ENCODE measurements at places on chromosomes 6 and 20.
A peak's percentile ranks its signal among the peaks of the same experiment; 100 is the strongest.

- DNase-seq = peak; percentile 9
These were observed 566.6 kb upstream of the CITED2 start for GRCh38 chr6:139940741-139941729.

GRCh38 chr6:105985098-105985815 lies 100.9 kb upstream of the PRDM1 start:
- DNase-seq = peak; percentile 44

GRCh38 chr20:19265646-19266374 lies 53.4 kb downstream of the SLC24A3 start:
- no peak for DNase-seq

GRCh38 chr20:49631061-49631716 lies 63.3 kb upstream of the PTGIS start:
- no peak for DNase-seq

Measured in NCI-H69 (cell line).